ENCODE measurements at places on chromosomes 5 and 9.

DNA sequence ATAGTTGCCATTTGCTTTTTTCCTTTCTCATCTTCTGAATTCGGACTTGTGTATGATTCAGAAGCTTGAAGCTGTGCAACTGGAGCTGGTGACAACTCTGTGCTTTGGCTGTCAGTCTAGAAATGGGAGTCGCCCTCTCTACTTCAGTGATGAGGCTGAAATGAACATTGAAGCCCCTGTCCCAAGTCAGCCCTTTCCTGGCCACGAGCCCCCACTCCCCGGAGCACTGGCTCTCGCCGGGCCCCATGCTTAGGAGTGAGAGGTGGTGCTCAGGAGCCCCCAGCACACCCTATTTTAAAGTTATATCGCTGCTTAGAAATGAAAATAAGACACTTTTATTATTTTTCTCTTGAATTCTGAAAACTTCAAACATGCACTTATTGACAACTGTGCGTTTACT, 66.0 kb downstream of the PSMB7 start:
- DNase-seq, result no peak

DNA sequence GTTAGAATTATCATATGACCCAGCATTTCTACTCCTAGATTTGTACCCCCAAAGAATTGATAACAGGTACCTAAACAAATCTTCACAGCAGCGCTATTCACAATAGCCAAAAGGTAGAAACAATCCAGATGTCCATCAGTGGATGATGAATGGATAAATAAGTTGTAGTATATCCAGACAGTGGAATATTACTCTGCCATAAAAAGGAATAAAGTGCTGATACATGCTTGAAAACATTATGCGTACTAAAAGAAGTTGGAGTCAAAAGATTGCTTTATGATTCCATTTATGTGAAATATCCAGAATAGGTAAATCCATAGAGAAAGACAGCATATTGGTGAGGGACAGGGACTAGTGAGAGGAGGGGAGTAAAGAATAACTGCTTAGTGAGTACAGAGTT, 26.0 kb downstream of the MTREX start:
- no peak for DNase-seq

- no peak for DNase-seq
These were observed 11.3 kb downstream of the C5 start for GRCh38 chr9:121038804-121039203.

DNA sequence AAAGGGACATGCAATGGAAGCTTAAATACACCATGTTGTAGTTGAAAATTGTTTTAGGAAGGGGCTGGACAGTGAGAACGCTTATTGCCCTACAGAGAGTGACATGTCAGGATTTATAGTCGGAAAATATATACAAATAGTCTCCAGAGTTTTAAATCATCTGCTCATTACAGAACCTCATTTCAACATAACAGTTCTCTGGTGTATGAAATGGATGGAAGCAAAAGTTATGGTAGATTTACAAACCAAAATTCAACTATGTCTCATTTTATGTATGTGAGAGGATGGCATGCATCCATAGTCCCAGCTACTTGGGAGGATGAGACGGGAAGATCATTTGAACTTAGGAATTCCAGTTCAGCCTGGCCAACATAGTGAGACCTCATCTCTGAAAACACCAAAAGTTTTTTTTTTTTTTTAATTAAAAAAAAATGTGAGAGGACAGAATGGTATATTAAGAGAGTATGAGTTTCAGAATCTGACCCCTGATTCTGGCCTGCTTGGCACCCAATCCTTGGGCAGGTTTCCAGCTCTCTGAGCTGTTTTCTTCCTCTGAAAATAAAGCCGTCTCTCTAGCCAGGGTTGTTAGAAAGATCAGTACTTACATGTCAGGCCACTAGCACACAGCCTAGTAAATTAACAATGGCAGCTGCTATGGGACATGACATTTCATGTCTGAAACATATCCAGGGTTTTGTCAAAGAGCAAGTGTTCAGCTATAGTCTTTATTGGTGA, 40.1 kb downstream of the IQGAP2 start:
- no peak for DNase-seq

DNA sequence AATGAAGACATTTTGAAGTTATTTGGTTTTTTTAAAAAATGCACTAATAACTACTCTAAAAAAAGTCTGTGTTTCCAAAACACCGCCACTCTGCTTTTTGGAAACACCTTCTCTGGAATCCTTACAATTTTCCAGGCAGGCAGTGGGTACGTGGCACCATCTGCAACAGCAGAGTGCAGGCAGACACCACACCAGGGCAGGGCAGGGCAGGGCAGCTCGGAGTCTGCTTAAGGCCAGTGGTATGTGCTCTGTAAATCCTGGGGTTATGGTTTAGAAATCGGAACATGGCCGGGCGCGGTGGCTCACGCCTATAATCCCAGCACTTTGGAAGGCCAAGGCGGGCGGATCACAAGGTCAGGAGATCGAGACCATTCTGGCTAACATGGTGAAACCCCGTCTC, 97.6 kb downstream of the TLE1 start:
- no peak for DNase-seq

DNA sequence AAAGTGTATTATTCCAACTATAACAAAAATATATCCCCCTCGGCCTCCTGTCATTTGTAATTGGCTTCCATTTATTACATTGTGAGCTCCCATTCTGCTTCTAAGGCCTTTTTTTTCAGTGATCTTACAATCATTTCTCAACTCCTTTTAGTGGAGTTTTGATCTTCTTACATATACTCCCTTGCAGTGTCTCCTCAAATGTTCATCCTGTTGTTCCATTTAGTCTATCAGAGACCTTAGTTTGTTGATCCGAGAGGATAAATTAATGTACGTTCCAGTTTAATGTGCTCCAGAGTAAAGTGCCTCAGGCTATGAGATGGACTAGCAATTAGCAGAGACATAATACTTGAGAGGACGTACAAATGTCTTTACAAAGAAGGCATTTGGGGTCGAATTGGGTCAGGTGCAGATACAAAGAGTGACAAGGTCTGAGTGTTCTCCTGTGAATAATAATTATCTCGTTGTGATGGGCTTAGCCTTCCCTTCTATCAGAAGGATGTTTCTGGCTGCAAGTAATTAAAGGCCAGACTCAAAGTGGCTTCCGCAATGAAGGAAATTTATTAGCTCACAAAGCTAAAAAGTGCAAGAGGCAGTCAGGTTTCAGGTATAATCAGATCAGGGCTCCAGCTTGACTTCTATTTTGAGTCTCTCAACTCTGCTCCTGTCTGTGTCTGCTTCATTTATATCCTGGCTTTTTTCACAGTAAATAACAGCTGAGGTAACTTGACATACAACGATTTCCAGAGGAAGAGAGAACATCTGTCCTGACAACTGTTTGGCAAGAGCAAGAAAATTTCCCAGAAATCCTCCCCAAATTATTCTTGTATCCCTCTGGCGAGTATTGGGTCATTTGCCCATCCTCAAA, 30.1 kb downstream of the ARRDC3 start:
- no peak for DNase-seq

DNA sequence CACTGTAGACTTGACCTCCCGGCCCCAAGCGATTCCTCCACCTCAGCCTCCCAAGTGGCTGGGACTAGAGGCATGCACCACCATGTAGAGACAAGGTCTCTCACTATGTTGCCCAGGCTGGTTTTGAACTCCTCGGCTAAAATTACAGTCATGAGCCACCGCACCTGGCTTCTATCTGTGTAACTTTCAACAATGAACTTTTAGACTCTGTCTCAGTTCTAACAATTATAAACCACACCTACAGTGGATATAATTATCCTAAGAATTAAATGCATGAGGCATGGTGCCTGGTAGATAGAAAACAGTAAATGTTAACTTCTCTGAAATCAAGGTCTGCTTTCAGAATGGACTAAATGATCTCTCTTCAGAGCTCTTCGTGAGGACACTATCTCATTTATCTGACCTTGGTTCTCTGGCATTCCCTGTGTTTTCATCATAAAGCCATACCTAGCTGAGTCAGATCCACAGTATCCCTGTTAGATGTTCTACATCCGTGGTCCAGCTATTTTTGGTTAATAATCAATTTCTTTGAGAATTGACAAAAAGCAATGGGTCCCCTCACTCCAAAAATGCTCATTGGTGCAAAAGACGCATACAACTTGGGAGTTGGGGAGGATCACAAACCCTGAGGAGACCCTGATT, 7.2 kb downstream of the HAVCR1 start:
- no peak for DNase-seq

GRCh38 chr5:63125862-63126261, 547.2 kb downstream of the LRRC70 start:
- DNase-seq, result peak; percentile 21

- no peak for DNase-seq
These were observed 275.0 kb downstream of the NR2F1-AS1 start for GRCh38 chr5:93305984-93306383.
